T1000 (cell line): ENCODE measurements at places on chromosomes 7 and 10.

DNA sequence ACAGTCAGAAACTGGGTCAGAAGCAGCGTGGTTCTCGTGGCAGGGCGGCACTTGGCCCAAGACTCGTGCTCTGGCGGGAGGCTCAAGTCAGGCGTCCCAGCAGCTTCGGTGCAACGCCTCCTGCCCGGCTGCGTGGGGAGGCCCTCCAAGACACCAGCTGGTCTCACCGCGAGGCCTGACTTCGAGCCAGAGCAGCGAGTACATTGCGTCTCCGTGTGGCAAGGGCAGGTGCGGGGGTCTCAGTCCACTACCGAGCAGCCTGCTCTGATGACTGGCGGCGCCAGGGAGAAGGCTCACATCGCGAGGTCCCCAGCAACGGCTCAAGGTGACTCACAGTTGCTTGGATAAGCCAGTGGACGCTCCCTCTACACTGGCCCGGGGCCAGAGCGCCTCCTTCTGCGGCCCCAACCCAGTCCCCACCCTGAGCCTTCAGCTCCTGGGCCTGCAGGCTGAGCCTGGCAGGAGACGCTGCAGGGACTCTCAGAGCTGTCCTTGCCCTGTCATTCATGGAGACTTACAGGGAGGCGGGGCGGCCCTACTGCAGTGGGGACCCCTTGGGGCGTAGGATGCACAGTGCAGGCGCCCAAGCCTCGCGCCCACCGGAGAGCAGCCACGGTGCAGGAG is 41.9 kb upstream of the PRKAR1B start:
- DNase-seq: no peak

DNA sequence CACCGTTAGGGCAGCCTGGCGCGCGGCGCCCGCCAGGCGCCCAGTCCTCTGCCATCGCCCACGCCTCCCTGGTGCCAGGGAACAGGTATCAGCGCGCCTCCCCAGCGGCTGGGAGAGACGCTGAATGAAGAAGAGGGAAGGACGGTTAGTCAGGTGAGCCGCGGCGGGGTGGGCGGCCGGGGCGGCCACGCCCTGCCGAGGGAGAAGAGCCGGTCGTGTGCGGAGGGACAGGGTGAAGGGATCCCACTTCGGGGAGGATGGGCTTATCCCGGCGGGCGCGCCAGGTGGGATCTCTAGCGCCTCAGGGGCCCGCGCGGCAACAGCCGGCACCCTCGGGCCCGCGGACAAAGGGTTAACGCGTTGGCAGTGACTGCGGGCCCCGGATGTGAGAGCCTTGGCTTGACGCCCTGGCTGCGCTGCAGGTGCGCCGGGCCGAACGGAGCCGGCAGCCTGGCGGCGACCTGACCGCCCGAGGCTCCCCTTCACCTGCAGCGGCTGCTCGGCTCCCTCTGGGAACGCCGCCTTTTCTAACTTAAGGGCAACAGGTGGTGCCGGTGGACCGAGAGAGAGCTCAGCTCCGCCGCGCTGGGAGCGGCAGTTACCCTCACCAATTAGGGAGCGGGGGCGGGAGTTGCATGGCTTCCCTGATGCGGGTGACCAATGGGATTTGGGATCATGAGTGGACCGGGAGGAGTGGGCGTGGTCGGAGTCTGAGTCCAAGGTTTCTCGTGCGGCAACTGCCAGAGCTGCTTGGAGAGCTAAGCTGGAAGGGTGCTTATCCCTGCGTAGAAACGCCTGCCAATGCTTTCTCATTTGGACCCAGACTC is at the start of gene ARL4A:
TSS of gene ARL4A (plus strand) at position 743 of the 827 bp plus-strand sequence. CDS start 622 bp downstream, outside the sequence.
- DNase-seq: peak; percentile 96

- DNase-seq: no peak
Measured at GRCh38 chr7:128044064-128044463, 12.8 kb upstream of the LRRC4 start.

DNA sequence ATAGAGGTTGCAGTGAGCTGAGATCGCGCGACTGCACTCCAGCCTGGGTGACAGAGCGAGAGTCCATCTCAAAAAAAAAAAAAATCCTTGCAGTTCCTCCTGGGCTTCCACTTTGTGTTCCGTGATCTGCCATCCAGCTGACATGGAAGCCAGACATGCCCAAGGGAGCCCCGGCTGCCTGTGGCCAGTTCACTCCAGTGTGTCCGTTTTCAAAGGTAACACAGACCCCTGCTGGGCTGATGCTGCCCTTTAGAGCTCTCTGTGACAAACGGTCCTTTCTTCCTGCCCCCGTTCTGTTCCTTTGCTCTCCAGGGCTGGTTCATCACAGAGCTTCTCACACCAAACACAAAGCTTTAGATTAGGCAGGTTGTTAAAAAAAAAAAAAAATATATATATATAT is 130.8 kb downstream of the CUL2 start:
- DNase-seq: no peak

DNA sequence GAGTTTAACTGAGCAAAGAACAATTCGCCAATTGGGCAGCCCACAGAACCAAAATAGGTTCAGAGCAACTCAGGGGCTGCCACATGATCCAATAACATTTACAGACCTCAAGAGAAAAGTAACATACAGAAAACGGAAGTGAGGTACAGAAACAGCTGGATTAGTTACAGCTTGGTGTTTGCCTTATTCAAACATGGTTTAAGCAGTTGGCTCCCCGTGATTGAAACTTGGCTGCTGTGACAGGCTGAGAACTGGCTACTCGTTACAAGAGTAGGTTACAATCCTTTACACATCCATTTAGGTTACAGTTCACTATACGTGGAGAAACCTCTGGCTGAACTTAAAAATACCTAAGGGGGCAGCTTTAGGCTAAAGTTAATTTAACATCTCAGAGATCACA is 673.1 kb upstream of the PHF14 start:
- DNase-seq: no peak

DNA sequence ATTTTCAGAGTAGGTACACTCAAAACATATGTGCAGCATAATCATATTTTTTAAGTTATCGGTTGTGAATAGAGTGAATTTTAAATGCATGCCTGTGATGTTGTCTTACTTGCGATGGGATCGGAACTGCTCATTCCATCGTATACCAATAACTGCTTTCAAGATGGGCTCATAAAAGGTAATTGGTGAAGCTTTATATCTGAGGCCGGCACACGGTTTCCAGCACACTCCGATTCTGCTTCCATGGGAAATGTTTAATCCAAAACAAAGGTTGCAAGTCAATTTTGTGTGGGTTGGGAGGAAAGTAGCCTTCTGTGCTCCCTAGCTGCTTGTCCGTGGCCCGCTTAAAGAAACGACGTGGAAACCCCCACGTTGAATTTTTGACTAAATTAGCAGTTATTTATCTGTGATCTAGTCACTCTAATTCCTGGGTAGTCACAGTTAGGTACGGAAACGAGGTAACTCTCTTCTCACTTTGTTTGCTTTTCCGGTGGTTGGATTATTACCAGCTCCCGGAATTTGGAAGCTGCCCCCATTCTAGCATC is 10.1 kb upstream of the CELF2 start:
- DNase-seq: no peak

DNA sequence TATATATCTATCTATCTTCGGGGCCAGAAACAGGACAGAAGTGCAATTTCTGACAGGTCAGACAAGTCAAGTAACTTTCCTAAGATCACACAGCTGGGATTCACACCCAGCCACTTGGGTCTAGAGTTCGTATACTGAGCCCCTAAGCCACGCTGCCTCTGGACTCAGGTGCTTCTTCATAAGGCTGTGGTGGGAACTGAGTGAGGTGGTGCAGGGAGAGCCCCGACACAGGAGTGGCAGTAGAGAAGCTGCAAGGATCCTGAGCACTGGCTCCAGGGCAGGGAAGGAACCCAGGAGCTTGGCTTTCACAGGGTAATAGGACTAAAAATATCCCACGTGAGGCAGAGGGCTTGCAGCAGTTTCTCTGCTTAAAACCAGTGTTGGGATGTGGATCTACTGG is 33.8 kb downstream of the C10orf53 start:
- DNase-seq: no peak

GRCh38 chr10:30412901-30413300 is 21.1 kb upstream of the MAP3K8 start:
- DNase-seq: no peak

DNA sequence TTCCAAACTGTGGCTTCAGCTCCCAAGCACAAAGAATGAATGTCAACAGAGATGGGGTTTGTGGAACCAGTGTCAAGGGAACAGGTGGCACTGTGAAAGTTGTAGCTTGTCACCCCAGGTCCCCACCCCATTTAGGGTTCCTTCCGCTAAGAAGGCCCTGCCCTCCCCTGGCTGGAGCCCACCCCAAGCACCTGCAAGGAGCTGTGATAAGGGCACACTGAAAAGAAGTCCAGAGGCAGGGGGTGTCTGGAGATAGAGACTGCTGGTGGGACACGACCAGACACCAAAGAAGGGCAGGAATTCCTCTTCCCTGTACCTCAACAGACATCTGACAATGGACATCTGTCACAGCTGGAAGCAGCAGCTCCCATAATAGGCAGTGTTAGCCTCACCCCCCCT is 4.5 kb downstream of the GRID1 start:
- DNase-seq: no peak

GRCh38 chr10:67779465-67780203 is 58.4 kb downstream of the DNAJC12 start:
- peak; percentile 36 for DNase-seq

DNA sequence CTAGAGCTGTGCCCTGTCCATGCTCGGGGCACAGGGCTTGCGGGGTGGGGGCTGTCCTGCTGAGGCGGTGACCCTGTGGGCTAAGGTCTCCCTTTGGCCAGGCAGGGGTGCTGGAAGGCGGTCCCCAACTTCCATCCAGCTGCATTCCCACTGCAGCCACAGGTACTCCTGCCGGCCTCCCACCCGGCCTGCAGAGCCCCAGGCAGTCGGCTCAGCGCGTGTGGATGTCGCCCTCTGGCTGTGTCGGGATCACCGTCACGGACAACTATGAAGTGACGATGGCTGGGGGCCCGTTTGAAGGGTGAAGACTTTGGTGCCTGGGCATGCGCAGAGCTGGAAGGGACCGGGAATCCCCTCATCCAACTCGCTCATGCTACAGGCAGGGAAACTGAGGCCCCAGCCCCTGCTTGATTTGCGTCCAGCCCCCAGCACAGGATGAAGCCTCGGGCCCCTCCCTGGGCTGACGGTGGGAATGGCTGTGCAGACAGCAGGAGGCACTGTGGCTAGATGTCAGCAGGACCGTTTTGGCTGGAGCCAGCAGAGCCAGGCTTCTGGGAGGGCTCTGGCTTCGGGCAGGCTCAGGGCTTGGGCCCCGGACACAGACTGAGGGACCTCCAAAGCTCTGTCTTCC is 2.3 kb upstream of the TMEM184A start:
- DNase-seq: no peak

GRCh38 chr7:26789481-26790184 is 74.8 kb downstream of the SKAP2 start:
- no peak for DNase-seq

GRCh38 chr10:76399226-76399625 is 967.8 kb downstream of the LRMDA start:
- DNase-seq: no peak

DNA sequence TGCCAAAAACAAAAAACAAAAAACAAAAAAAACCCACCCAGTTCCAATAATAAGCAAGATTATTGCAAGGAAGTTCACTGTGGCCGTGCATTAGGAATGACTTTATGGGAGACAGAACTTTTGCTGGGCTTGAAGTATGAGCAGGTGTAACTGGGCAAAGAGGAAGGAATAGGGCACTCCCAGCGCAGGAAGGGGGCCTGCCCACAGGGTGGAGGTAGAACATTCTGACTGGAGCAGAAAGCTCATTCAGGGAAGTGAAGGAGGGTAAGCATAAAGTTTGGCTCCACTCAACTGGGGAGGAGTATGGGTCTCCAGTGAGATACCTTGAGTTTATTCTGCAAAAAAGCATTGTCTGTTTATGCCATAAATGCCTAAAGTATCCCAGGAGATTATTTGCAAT is 42.1 kb upstream of the WIPF3 start:
- DNase-seq: no peak

GRCh38 chr7:158020706-158021095 is 566.9 kb downstream of the PTPRN2 start:
- no peak for DNase-seq

DNA sequence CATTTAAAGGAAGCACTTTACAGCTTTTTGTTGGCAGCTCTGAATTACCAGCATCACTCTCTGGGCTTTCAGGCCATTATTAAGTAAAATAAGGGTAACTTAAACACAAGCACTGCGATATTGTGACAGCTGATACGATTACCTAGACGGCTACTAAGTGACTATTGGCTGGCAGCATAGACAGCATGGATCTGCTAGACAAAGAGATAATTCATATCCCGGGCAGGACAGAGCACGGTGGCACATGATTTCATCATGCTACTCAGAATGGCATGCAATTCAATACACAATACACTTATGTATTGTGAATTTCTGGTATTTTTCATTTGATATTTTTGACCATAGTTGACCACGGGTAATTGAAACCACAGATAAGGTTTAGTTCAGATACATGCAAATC is 522.0 kb upstream of the LRRN3 start:
- DNase-seq: no peak
